GM04504 (cell line): ENCODE measurements at places on chromosomes 4 and X.

- no peak for DNase-seq
These were observed 174.1 kb upstream of the ADAMTS3 start for GRCh38 chr4:72743078-72743477.

DNA sequence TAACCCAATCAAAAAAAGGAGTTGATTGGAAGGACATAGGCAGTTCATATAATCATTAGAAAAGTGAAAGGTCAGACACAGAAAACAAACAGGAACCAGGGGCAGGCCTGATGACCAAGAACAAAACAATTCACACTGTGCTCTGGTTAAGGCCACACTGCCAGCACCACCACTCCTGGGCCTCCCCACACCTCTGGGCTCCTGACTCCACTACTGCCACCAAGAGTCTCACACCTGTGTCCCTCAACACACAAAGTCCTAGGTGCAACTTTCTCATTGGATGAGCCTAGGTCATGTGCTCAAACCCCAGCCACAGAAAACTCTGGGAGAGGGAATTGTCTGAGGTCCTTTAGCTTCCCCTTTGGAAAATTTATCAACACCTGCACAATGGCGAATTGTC, 11.1 kb upstream of the FAM9C start:
- no peak for DNase-seq

DNA sequence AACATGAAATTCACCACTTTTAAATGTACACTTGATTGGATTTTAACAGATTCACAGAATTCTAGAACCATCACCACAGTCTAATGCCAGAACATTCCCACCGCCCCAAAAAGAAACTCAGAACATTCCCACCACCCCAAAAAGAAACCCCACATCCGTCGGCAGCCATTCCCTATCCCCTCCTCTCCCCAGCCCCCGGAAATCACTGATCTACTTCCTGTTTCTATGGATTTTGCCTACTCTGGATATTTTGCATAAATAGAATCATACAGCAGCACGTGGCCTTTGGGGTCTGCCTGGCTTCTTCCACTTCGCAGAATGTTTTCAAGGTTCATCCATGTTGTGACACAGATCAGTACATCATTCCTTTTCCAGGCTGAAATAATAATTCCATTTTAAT, 79.3 kb downstream of the PPP2R2C start:
- DNase-seq = no peak

DNA sequence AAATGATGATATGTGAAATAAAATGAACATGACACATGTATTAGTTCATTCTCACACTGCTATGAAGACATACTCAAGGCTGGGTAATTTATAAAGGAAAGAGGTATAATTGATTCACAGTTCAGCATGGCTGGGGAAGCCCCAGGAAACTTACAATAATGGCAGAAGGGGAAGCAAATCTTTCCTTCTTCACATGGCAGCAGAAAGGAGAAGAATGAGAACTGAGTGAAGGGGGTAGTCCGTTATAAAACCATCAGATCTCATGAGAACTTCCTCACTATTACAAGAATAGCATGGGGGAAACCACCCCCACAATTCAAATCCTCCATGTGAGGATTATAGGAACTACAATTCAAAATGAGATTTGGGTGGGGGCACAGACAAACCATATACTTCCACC, 243.9 kb upstream of the GYPA start:
- DNase-seq = no peak

DNA sequence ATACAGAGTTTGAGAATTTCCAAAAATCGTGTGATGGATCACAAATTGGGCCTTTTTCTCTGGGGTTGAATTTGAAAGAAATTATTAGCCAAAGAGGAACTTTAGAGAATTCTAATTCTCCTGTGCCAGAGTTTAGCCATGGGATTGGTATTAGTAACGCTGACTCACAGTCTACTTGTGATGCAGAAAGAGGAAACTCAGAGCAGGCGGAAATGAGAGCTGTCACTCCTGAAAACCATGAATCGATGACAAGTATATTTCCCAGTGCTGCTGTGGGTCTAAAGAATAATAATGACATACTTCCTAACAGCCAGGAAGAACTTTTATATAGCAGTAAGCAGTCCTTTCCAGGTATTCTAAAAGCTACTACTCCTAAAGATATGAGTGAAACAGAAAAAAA, 64.9 kb downstream of the N4BP2 start:
- DNase-seq = peak; percentile 30

- DNase-seq = no peak
These were observed 881 bp upstream of the CACNA1F start for GRCh38 chrX:49233887-49234555.
